ENCODE measurements at places on chromosomes 11 and 22.

- no peak for DNase-seq
These were observed 68.6 kb downstream of the LDLRAD3 start for GRCh38 chr11:36012455-36012854.

DNA sequence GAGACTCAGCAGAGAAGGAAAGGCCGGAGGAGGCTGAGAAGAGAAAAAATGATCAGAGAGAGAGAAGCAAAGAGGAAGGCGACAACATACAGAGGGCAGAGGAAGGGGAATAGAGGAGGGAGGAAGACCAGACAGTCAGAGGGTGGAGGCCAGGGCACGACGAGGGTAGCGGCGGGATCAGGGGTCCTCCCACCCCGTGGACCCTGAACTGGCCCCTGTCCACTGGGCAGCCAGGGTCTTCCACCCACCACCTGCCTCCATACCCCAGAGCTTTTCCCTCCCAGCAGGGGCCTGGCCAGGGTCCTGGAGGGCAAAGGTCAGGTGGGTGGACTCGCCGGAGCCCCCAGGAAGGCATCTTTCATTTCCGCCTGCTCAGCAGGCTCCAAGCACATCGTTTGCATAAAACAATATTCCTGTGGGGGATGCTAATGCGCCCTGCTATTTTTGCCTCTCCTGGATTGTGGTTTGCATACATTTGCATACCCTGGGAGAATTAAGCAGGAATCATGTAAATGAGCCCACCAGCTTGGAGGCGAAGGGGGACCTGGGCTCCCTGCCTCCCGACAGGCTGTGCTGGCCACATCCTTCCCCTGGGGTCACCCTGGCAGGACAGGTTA is 394.1 kb downstream of the MN1 start:
- no peak for DNase-seq

DNA sequence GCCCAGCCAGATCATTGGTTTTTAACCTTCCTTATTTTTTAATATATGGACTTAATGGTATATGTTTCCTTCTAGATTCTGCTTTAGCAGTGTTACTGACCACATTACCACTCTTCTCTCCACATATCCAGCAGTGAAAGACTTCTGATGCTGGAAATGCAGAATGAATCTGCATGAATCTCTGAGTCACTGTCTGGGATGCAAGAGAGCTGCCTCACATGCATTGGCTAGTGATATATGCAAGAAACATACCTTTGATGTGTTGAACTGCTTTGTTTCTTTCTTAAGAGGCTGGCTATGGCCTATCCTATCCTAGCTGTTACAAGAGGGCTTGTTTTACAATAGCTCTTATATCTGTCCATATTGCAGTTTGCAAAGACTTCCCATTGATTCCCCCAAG is 16.6 kb upstream of the AMPD3 start:
- no peak for DNase-seq

DNA sequence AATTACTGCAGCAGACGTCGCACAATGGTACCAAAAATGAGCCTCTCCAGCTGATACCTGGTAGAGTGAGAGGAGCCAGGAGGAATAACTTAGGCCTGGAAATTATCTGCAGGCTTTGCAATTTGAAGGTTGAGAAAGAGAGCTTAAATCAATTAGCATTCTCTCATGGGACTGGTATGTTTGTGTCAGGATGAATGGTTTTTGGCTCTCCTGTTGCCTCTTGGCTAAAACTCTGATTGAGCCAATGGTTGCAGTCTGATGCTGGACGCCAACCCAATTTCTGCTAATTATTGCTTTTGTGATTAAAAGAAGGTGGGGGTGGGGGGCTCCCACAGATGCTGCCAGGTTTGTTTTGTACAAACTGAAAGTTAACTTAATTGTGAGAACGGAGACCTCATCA is 12.5 kb upstream of the NELL1 start:
- DNase-seq, result no peak

DNA sequence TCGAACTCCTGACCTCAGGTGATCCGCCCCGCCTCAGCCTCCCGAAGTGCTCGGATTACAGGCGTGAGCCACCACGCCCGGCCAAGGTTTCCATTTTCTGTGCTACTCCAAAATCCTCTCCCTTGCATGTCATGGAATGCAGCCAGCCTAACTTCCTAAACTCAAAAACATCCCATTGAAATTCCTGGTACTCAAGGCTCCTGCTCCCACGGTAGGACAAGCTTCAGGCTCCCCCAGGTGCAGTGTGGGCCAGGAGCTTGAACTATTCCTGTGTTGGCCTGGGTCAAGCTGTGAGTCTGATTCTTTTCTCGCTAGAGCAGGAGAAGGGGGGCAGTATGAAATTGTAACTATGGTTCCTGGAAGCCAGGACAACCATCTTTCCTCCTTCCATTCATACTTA is 97.1 kb downstream of the RPL27A start:
- DNase-seq, result no peak

- no peak for DNase-seq
These were observed 17.2 kb downstream of the DLAT start for GRCh38 chr11:112042161-112042960.

GRCh38 chr22:23825246-23825905 is 13.4 kb downstream of the DERL3 start:
- DNase-seq, result peak; percentile 12

DNA sequence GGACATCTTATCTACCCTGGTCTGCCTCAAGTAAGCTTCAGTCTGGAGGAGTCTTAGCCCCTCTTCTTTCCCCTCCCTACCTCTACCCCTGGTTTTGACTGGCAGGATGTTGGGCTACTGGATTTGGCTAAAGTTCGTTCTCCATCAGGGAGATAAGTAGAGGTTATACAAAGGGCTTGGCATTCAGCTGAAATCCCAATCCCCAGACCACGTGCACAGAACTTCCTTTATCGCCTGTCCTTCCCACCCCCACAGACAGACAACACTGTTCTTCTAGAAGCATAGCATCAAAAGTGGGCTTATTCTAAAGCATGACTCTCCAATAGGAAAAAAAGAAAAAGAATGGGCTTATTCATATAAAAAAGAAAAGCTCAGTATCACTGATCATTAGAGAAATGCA is 7.8 kb downstream of the PRG3 start:
- DNase-seq, result no peak

DNA sequence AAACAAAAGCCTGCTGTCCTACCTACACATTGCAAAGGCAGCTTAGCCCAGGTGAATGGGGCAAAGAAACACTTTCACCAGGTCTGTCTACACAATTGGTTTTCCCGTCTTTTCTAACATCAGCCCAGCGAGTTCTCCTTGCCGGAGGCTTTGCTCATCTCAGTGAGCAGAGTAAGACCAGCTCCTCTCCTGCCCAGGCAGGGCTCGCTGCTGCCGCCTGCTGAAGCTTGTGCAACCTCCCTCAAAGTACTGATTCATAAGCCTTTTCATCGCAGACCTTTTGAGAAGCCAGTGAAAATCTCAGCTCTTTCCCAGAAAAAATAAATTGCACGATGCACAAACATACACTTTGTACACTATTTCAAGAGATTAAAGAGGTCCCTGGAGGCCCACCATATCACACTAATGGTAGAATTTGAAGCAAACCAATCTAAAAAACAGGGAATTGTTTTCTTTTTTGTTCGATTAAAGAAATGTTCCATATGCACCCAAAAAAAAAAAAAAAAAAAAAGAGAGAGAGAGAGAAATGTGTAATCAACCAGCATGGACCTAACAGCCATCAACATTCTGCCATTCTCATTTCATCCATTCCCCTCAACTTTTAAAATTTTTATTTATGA is 328.1 kb upstream of the MPPED2 start:
- peak; percentile 70 for DNase-seq

- no peak for DNase-seq
These were observed 26.9 kb downstream of the PPFIA1 start for GRCh38 chr11:70297341-70297740.

GRCh38 chr22:45638834-45639746 is 32.5 kb upstream of the ATXN10 start:
- DNase-seq, result peak; percentile 76

DNA sequence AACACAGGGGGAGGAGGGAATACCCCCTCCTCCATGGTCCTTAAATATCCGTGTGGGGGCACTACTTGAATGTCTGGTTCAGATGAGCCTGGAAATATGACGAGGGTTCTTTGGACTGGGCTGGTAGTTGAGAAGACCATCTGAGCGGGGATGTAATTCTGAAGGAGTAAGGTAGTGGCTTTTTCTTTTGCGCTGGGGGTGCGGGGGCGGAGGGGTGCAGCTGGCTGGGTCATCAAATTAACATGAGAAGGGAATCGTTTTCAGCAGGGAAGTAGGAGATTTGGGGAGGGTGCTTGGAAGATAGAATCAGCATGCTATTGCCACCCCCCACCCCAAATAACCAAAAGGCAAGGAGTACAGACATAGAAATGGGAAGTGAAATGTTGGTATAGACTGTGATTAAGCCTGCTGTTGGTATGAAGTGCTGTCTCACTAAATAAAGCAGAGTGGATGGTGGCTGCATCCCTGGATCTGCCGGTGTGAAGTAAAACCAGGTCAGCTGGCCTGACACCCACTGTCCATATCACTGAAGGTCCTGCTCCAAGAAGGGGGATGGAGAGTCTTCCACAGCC is 121.9 kb upstream of the HSD17B12 start:
- no peak for DNase-seq

- no peak for DNase-seq
These were observed 24.0 kb downstream of the KCNJ5 start for GRCh38 chr11:128915149-128915521.

DNA sequence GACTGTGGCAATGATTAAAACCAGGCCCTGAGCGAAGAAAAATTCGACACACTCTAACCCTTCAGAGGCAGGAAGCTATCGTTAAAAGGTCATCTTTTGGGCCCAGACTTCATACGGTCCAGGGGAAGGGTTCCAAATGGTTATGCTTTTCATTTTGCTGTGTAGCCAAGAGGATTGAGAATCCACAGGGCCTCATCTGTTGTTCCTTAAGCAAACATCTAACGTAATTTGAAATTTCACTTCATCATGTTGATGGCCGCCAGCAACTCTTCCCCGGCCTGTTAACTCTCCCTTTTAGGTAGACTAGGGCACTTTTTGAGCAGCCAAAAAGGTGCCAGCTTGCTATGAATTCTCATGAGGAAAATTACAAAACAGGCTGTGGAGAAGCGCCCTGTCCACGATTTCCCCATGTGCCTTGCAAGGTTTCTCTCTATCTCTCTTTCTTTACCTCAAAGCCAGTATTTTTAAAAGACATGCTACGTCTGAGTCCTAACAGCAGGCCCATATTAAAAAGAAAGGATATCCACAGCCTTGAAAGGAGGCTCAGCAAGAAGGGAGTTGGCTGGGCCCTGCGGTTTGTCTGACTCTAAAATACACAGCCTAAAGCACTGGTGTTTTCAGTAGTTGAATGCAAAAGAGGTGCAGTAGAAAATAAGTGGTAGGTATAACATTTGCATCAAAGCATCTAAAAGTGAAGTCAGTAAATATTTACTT is 356.3 kb upstream of the NARS2 start:
- no peak for DNase-seq

GRCh38 chr11:129790106-129790505 is 25.5 kb upstream of the TMEM45B start:
- no peak for DNase-seq

DNA sequence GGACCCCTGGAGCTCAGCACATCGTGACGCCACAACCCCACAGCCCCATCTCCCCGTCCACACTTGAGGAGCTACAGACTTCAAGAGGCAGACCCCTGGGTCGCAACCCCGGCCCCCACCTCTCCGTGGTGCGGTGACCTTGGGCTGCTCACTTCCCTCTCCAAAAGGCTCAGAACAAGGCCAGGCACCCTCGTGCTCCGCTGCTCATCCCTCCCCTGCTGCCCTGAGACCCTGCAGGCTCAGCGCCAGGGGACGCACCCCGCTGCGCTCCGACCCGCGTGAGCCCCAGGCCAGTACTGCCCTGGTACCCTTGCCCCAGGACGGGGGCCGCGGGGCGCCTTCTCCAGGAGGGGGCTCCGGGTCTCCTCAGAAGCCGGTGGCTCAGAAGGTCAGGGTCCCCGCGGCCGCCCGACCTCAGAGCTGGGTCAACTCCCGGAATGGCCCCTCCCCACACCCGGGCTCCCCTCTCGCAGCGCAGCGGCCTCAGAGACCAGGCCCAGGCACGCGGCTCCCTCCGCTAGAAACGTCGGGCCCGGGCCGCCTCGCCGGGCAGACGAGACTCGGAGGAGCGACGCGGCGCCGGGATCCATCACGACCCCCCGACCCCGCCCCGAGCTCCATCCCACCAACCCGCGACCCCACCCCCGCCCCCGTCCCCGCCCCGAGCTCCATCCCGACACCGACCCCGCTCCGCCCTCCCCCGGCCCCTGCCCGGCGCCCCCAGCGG is 563 bp downstream of the GATD1 start:
- DNase-seq, result no peak

DNA sequence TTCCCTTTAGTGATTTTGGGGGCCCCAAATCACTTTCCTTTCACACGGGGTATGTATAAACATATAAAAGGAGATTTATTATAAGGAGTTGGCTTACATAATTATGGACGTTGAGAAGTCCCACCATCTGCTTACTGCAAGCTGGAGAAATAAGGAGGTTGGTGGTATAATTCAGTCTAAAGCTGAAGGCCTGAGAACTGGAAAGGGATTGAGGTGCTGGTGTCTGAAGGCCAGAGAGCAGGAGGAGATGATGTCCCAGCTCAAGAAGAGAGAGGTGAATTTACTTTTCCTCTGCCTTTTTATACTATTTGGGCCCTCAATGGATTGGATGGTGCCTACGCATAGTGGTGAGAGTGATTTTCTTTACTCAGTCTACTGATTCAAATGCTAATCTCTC is 1.3 kb upstream of the ZNF202 start:
- DNase-seq, result no peak

DNA sequence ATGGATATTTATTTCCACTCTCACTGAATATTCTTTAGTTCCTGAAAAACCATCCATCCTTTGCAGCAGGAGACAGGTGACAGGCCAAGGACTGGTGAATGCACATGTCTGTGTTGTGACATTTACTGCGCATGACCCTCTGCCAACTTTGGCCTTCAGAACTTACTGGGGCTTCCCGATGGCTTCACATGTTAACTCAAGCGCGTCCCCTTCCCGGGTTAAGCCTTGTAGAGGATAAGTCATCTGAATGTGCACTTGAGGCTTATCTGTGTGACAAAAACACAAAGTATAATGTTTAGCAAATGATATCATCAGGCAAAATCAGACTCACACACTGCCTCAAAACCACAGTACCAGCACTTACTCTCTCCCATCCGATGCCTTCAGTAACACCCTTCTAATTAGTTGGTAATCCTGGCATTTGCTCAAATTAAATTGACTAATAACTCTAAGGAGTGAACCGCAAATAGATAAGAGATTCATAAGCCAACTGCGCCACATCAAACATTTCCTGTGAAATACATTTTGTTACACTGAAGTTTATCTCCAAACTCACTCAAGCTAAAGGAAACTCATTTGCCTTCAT is 286.4 kb downstream of the CADM1 start:
- no peak for DNase-seq

DNA sequence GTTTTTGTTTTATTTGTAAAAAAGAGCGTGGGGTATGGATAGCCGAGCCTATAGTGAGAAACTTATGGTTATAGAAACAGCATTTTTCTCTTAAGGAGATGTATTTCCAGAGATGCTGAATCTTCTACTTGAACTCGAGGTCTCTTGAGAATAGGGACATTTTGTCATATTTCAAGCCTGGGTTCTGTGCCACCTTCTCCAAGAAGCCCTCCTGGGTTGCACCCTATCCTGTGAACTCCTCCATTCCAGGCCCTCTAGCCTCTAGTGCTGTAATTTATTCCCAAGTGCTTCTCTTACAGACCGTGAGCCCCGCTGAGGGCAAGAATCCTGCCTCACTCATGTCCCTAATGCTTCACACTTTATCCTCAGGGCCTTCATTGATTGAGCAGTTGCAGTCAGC is 108.6 kb downstream of the KIAA1671 start:
- no peak for DNase-seq
